ENCODE measurements at places on chromosomes 11 and 22.

DNA sequence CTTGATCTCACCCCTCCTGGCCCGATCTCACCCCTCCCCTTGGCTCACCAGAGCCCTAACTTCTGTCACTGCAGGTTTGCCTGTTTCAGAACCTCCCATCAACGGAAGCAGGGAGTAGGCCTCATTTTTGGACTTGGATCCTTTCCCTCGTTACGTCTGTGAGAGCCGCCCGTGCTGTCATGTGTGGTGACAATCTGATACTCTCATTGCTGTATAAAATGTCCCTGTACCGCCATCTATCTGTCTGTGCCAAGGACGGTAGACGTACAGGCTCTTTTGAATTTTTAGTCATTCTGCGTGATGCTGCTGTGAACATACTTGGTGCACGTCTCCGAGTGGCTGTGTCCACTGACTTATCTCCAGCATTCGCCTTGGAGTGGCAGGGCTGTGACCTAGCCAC lies 1163.1 kb downstream of the BRD1 start:
- DNase-seq: no peak

DNA sequence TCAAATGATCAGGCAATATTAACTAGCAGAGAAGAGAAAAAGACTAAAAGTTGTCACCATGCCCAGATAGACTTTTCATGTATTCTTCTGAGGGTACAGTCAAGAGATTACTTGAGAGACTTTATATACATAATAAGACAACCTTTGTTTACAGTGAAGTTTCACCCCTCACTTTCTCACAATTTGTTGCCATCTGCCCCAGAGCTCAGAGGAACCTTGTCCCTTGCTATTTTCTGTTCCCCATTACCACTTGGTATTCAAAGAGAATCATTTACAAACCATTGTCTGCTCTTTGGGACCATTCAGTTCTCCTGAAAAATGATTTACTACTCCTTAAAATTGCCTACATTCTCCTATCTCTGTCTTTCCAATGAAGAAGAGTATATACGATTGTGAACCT lies 544.6 kb downstream of the CNTN5 start:
- DNase-seq: no peak

DNA sequence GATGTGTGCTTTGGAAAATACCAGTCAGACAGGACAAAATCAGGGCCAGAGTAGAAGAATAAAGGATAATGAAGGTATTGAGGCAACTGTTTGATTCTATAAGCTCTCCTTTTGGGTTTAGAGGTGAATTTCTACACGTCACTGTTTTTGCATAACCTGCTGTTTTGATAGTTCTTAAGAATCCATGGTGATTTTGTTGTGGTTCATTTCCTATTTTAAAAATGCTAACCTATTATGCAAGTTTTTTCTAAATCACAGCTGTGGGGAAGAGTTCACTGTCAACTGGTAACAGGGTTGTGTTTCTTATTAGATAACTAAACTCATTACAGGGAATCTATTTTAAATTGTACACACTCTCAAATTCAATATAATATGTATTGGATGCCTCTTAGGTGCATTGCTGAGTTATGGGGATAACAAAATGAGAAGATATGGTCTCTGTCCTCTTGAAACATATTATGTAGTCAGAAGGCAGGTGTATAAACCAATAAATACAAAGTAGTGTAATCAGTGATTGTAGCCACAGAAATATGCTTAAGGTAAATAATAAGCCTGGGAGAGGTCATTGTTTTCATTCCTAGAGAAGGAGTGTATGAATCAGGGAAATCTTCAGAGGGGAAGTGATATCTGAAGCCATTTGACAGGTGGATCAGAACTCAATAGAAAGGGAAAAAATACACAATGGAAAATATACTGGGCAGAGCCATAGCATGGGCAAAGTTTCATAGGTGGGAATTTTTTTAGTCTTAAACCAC lies 192.5 kb downstream of the FAT3 start:
- DNase-seq: no peak

GRCh38 chr11:110305169-110306018 lies 9.0 kb upstream of the RDX start:
- DNase-seq: no peak

DNA sequence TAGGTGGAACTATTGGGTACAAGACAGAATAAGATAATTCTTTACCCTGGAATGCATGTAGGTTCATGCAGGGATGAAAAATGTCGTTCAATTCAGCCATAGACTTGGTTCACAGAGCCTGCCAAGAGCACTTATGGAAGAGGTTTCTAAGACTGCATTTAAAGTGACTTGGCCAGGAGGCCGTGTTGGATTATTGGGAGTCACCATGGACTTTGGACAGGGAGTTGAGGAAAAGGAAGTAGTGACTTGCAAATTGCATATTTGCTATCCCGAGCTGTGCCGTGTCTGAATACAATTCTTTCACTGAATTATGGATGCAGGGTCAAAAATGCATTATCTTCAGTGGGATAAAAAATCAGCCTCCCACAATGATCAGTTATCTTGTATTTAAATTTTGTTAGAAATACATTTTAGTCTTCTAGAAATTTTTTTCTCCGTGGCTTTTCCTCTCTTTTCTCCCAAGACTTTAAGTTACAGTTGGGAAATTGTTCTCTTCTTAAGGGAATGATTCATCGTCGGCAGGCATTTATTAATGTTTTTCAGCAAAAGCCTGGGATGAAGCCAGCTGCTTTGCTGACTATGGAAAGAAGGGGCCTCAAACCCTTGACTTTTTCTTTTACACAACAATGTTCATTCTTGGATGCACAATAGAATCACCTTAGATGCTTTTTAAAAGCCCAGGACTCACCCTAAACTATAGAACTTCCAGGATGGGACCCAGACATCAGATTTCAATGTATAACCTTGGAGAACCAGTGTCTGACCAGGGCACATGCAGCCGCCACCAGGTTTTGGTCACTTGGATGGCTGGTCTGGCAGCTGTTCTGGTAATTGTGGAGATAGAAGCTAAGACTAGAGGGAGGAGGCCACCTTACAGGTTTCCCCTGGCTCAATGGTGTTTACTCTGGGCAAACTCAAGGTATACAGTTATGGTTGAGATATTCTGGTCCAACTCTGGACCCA lies 70.8 kb downstream of the FAT3 start:
- no peak for DNase-seq

DNA sequence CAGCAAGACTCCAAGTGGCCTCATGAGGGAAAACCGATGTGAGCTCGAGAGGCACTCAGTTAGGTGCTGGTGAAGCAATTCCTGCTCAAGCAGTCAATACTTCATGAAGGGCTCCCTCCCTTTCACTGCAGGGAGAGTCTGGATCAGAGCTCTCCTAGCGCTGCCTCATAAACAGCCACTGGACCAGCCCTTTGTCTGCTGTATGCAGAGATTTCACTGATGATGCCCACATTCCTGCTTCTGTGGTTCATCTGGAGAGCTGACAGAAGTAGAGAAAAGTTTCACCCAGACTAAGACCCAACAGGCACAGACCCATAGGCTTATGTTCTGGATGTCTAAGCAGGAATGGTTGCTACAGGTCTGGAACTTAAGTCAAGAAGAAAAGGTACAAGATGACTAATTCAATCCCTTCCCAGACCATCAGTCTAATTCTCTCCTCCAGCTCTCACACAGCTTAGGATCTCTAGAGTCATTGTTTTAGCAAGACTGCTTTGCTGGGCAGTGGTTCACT lies 4.0 kb downstream of the UCP2 start:
- no peak for DNase-seq

DNA sequence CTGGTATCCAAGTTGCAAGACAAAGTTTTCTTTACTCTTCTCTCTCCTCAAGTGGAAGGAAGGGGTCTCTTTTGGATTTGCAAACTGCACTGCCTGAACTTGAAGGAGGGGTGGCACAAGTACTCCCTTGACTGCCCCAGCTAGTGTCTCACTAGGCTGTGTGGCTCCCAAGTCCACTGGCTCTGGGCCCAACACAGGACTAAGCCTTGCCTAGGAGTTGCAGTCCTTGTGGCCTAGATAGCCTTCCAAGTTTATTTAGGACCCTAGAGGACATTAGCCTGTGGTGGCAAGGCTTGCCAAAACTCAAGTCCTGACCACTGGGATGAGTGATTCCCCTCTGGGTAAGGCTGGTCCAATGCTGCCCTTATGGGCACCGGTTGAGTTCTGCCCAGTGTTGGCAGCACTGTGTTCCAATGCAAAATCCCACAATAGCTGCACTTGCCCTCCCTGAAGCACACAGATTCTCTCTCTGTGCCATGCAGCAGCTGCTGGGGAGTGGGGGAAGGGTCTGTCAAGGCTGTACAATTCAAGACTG lies 10.2 kb upstream of the WEE1 start:
- DNase-seq: no peak

DNA sequence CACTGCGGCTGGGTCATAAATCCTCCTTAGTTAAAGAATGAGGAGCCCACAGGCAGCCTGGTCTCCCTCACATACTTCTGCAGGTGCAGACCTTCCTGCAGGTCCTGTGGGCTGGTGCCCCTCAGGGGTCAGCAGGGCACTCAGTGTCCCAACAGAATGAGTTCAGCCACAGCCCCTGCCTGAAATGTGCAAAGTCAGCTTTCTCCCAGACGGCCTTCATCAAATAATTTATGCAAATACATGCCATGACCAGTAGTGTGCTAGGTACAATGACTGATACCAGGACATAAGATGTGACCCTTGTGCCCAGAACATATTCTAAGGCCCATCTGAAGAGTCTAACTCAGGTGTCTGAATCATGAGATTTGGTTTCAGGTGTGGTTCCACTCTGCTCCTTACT lies 703.4 kb downstream of the TBC1D22A start:
- DNase-seq: no peak

DNA sequence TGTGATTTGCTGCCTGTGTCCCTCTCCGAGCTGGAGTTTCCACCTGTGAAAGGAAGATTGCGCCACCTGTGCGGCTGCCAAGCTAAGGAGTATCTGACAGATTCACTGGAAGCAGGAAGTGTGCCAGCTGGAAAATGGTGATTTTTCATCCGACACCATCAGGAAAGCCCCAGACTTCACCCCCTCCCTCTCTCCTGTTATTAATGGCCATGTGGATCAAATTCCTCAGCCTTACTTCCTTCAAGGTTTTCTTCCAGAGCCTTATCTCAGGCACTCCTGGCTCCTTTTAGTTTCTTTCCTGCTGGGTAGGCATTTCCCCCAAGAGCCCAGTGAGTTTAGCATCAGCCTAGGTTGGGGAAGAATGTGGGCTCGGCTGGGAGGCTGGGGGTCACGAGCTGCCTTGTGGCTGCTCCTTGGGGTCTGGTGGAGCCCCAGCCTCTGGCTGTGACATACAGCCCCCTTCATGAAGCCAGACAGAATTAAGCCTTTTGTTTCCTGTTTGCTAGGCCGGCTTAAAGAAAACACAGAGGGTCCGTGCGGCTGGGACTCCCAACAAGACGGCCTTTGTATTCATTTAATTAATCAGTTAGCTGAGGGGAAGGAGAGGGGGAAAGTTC lies 37.1 kb downstream of the PKNOX2 start:
- no peak for DNase-seq

DNA sequence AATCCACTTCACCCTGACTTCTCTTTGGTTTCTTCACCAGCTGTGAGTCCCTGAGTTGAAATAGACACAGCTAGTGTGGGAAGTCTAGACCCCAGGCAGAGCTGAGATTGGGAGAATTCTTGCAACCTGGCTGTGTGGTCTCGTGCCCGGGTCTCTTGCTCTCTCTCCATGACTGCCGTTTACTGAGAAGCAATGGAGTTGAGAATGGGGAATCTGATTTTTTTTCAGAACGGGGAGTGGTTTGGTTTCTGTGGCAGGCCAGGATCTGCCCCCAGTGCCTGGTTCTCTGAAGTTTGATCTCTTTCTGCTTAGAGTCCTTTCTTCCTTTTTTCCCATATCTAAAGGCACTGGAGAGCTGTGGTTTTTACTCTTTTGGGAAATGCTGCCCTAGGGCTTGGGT lies 1.5 kb downstream of the SIDT2 start:
- DNase-seq: no peak

GRCh38 chr11:77038825-77039326 lies 4.7 kb downstream of the B3GNT6 start:
- no peak for DNase-seq

DNA sequence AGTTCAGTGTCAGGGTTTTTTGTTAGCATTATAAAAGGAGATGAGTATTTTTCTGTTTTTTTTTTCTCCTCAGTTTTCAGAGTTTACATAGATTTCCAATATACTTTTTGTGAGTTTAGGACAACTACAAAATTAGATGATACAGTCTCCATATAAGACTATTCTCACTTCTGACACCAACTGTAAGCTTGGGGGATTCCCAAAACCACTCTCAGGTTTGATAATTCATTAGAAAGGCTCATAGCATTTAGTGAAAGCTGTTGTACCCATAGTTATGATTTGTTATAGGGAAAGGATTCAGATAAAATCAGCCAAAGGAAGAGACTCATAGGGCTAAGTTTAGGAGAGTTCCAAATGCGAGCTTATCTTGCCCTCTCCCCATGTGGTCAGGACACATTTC lies 24.1 kb downstream of the CUL5 start:
- no peak for DNase-seq

- no peak for DNase-seq
Observed at GRCh38 chr11:34028425-34028824, 23.1 kb upstream of the CAPRIN1 start.

DNA sequence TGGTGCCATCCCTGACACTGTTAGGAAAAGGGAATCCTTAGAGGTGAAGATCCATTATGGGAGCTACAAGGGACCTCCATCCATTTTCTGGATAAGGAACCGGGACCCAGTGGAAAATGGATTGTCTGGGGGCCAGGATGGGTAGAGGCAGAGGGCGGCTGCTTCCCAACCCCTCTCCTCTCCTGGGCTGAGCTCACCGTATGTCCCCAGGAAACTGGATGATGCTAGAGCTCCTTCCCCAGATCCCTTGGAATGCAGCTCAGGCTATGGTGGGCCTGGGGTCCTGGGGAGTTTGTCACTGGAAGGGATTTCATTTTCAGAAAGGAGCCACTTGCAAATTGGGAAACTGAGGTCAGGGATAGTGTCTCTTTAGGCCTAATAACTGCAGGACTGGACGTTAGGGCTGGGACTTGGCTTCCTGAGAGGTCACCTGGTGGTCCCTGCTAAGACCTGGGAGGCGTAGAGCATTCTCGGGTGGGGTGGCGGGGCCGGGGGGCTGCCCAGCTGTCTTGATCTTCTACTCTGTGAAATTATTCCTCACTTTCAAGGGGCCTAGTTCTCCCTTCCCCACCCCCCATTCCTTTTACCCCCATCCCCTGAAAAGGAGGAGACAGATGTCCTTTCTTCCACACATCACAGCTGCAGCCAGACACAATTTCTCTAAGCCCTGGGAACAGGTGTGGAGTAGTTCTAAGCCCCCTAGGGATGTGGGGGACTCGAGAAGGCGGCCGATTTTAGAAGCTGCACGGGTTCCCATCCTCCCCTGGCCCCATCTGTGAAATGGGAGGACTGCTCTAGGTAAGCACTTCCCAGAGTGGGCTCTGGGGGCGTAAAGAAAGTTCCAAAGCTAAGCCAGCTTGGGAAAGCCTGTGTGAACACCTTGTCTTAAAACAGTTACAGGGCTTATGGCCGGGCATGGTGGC lies 99.8 kb downstream of the PKNOX2 start:
- DNase-seq: no peak
